ENCODE measurements at places on chromosomes 16 and 17. TPM values are rescaled to one million over a fixed set of nuclear protein-coding genes. Genes with fewer than 3 reads are reported as not detected.

- no peak for DNase-seq
Observed at GRCh38 chr17:5718726-5719125, 134.4 kb upstream of the NLRP1 start.

GRCh38 chr17:601926-602303, 112.7 kb downstream of the VPS53 start:
- no peak for DNase-seq

DNA sequence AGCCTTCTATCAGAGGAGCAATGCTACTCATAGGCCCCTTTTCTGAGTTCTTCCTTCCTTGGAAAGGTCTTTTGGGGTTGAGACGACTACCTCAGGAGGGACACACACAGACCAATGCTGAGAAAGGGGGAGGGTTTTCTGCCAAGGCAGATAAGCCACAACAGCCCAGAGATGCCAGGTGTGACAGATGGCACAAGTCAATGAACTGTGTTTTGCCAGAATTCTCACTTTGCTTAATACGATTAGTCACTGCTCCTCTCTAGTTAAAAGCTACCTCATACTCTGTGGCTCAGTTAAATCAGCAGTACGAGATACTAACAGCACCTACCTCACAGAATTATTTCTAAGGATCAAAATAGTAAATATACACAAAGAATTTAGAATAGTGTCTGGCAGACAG, 8.0 kb downstream of the BRD7 start:
- no peak for DNase-seq

GRCh38 chr16:48180868-48181480, 25.2 kb upstream of the ABCC12 start:
- no peak for DNase-seq

GRCh38 chr16:709566-710499, 4.2 kb upstream of the FBXL16 start:
- DNase-seq: no peak

GRCh38 chr17:45923511-45924268, 29.3 kb downstream of the MAPT start:
- DNase-seq: no peak

DNA sequence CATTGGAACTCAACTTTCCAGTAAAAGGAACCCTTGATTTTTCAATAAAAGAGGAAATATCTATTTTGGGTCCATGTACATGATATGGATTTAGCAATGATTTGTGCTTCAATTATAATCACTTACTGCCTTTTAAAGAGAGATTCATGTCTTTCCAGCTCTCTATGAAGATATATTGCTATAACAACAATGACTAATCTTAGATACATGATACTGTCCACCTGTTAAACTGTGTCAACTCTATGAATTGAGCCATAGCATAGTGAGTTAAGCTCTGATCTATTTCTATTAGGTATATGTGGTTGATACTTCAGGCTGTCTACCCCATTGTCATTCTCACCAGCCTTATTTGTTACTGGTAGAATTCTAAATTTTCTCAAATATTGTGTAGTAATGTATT, 15.0 kb upstream of the MPHOSPH6 start:
- DNase-seq: no peak

GRCh38 chr16:21626659-21627277, 25.6 kb downstream of the IGSF6 start:
- DNase-seq: no peak

DNA sequence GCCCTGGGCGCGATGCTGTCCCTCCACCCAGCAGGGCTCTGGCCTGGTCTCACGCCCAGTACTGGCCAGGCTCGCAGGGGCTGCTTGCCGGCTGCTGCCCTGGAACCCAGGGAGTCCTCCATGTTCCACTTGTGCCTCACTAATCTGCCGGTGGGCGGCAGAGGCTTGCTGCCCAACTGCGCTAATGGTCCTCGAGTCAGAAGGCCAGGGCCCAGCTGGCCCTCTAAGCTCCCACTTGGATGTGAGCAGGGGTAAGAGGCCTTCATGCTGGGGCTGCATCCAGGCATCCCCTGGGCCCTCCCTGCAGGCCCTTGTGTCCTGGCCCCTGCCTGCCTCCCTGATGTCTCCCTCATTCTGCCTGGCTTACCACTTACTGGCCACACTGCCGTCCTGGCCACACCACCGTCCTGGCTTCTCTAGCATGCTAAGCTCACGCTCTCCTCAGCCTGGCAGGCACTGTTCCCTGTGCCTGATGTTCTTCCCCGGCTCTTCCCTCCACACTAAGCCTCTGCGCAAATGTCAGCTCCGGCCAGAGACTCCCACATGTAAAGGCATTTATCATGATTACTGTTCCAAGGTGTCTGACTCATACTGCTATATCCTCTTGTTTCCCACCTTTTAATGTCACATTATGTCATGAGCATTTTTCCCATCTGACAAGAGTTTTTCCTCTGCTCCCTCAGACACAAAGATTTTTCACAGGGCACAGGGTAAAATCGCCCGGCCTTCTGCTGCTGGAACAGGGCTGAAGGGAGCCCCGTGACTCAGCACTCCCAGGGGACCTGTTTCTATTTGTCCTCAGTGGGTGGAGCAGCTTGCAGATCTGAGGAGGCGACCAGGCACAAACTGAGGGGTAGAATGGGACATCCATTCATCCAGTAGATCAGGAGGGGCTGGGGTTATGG, 15.9 kb downstream of the B9D1 start:
- DNase-seq: no peak

DNA sequence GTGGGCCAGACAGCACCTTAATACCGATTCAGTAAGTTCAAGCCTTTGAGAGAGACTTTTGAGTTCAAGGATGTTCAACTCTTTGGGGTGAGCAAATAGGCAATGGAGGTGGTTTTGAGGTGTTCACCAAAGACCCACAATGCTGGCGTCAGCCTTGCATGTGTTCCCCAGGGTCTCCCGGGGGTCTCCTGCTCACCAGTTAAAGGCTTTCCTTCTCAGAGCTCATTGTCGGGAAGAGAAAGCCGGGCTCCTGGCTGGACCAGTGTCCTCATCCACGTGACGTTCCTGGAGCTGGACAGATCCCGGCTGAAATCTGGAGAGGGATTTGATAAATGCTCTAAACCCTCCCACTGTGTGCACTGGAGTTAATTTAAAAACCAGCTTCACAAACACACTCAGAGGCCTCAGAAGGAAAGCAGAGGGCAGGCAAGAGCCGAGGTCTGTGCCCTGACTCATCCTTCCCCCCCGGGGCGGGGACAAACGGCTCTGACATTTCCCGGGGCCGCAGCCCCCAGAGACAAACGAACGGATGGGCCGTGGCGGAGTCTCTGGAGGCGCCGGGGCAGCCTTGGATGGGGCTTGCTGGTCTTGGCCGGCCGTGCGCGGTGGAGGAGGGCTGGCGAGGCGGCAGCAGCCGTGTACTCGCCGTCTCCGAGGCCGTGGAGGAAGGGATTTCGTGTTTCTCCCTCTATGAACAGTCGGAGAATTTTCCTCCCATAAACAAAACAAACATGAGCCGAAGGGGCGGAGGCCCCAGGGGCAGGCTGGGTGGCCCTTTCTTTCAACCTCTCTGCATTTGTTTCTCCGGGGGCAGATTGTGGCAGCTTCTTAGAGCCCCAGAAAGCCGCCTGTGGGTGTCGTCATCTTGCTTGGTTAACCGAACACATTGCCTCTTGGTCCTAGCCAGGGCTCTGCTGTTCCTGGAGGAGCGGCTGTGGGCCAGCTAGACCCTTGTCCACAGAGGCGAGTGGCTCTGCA, 94.2 kb downstream of the NTN1 start:
- peak; percentile 62 for DNase-seq

GRCh38 chr17:40515491-40516041, 14.1 kb upstream of the TNS4 start:
- no peak for DNase-seq

- DNase-seq: peak; percentile 54
Observed at GRCh38 chr17:67390646-67391361, 13.7 kb downstream of the PITPNC1 start.

- no peak for DNase-seq
Observed at GRCh38 chr16:4608704-4608980, 6.0 kb downstream of the UBALD1 start.

DNA sequence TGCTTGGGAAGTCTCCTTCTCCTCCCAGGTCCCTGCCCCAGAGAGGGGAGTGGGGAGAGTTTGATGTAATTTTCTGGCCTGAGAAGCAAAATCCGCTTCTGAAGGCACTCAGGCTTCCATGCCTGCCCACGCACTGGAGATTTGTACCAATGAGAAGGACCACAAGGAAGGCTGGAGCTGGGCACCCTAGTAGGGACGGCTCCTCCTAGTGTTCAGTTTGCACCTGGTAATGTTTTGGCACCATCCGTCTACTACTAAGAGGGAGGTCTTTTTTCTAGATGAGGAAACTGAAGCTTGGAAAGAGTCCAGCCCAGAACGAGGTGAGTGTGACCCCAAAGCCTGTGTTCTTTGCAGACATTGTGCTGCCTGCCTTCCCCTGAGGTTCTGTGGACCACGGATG, 83.6 kb upstream of the NLRP1 start:
- DNase-seq: peak; percentile 5

The GP1BA gene
- 2.2 TPM for total RNA-seq

The TBKBP1 gene
- 9.4 TPM for total RNA-seq

The VPS35 gene
- 44.2 TPM for total RNA-seq

The MT1B gene
- total RNA-seq: not detected

The PRR29 gene
- total RNA-seq: 1.6 TPM

The STAT5B gene
- 135 TPM for total RNA-seq

The DPEP3 gene
- total RNA-seq: 10.5 TPM

The MYL11 gene
- 9.2 TPM for total RNA-seq

The PRKCB gene
- 71.6 TPM for total RNA-seq
